ENCODE measurements at places on chromosomes 7 and 10.
A peak's percentile ranks its signal among the peaks of the same experiment; 100 is the strongest.

DNA sequence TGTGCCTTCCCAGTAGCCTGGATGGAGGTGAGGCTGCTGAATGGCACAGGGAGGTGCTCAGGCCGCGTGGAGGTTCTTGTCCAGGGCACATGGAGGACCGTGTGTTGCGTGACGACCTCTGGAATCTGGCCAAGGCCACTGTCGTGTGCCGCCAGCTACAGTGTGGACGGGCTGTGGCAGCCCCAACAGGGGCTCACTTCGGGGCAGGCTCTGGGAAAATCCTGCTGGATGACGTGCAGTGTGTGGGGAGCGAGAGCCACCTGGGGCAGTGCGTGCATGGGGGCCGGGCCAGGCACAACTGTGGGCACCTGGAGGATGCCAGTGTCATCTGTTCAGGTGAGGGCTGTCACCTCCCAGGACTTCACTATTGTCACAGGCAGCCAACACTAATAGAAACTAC lies 50.2 kb upstream of the C10orf120 start:
- no peak for DNase-seq

- no peak for DNase-seq
Measured at GRCh38 chr10:48603421-48604038, 1.3 kb downstream of the ARHGAP22 start.

- no peak for DNase-seq
Measured at GRCh38 chr7:22551768-22552513, 52.0 kb upstream of the STEAP1B start.

DNA sequence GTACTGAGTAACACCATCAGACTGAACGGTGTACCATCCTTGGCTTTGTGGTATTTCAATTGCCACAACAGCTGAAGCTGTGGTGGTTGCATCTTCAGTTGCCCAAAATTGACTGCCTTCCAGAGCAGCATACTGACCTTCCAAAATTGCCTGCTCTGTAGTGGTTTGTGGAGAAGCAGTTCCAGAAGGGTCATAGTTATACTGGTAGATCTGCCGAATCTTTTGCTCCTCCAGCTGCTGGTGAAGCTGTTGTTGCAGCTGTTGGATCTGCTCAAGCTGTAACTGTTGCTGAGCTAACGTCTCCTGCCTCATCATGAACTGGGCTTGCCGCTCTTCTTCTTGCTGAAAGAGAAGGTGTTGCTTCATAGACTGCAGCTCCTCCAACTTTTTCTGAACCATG lies 212.2 kb downstream of the PCLO start:
- DNase-seq, result no peak

DNA sequence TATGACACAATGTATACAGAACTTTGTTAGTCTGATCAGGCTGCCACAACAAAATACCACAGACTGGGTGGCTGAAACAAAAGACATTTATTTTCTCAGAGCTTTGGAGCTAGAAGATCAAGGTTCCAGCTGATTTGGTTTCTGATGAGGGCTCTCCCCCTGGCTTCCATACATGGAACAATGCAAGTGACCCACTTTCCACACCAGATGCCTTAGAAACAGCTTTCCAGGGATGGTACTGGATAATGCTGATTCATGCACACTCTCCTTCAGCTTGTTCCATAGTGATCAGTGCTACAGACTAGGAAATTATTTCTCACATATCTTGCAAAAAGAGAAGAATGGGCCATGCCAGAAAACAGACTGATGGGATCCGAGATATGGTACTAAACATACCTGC lies 1274.9 kb upstream of the SORCS1 start:
- DNase-seq, result no peak

DNA sequence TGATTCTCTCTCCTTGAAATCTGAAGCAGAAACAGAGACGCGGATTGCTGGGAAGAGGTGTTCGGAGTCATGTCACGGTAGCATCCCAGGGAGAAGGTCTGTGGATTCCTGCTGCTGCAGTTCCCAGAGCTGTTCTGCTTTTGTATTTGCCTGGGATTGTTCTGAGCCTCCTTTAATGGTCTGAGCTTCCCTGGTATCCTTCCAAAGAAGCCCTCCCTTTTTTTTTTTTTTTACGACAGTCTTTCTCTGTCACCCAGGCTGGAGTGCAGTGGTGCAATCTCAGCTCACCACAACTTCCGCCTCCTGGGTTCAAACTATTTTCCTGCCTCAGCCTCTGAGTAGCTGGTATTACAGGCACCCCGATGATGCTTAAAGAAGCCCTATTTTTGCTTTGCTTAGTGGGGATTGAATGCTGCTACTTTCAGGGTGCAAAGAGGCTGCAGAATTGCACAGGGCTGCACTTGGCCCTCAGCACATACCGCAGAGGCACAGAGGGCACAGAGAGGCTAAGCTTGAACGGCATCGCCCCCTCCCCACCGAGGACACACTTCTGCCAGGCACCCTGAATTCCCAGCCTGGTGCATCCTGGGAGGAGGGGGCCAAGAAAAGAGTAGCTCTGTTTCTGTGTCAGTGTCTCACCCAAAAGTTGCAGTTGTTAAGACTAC lies 208.6 kb upstream of the GALNT17 start:
- DNase-seq, result no peak

GRCh38 chr7:131488361-131488760 lies 68.1 kb downstream of the PODXL start:
- no peak for DNase-seq

GRCh38 chr7:101891936-101892640 lies 74.7 kb downstream of the CUX1 start:
- no peak for DNase-seq

DNA sequence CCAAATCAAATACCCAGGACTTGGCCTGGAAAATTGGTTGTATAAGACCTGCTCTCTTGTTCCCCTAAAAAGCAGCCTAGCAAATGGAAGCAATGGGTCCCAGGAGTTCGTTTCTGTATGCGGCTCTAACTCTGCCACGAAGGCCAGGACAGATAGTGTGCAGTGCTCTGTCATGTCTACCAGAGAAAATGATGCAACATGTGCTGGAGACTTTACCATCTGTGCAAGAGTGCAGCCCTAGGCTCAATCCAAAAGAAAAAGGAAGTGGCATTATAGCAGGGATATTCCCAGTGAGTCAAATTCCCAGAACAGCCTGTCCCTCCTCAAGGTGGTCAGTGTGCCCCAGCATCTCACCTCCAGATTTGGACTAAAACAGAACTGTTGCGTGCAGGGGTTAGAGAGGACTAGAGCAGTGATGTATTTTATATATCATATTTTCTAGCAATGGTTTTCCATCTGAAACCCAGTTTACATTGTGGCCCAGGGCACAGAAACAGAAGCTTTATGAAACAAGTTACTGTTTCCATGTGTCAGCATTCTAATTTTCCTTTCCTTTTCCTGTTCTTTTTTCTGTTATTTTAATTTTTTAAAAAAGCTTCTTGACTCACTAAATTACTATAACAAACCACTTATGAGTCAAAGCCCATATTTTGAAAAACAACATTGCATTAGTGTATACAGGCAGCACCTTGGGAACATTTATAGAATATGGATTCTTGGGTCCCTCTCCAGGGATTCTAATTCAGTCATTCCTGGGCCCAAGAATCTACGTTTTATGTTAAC lies 311.2 kb downstream of the RNLS start:
- DNase-seq, result no peak

GRCh38 chr7:96200740-96201139 lies 121.2 kb downstream of the SLC25A13 start:
- no peak for DNase-seq

GRCh38 chr7:48760528-48761265 lies 163.7 kb upstream of the CDC14C start:
- no peak for DNase-seq

DNA sequence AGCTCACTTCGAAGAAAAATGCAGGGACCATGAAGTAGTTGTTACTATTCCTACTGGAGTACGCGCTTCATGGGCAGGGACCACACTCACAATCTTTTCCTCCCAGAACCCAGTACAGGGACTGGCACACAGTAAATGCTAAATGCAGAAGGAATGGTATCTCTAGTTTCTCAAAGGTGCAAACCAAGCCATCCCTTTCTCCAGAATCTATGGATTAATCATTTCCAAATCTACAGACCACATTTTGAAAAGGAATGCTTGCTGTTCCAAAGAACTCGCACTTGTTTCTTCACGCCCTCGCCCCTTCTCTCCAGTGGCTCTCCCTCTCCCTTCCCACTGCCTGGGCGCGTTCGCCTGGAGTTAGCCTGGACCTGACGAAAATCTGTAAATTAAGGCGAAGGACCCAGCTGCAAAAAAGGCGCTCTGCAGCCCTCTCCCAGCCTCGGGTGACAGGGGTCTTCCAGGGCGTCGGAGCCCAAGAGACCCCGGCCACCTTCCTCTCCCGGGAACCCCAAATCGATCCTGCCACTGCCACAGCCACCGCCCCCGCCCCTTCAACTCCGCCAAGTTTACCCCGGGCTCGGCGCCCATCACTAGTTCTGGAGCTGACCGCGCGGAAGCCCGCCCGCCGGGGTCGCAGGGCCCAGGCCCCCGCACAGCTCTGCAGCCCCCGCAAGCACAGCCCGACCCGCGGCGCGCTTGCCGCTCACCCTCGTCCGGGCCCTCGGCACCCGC lies 527 bp downstream of the PDIA4 start:
- no peak for DNase-seq

DNA sequence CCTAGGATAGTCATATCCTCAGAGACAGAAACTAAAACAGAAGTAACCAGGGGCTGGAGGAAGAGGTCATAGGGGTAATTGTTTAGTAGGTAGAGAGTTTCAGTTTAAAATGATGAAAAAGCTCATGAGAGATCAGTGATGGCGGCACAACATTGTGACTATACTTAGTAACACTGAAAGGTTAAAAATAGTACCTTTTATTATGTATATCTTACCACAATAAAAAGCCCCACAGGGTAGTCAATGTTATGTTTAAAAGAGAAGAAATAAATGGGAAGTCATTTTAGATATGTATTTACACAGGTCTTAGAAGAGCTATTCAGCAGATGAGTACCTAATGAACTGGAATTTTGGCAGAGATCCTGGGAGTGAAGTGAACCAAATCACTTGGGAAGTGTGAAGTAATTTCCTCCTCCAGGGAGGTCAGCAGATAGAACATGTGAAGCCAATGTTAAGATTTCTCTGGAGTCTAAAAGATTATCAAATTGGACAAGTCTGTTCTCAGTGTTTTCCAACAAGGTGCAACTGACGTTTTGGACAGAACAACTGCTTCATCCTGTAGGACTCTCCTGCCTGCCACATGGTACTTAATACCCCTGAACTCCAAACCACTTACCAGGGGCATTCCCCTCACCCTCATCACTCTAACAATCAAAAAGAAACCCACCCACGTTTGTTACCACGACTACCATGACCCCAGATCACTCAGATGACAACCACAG lies 6.4 kb downstream of the CDCA7L start:
- peak; percentile 59 for DNase-seq
